Activated T-helper 1 cell treated with anti-CD3 and anti-CD28 coated beads, Interleukin-2, amount 50 U/mL, for 16 hours (primary cell): ENCODE measurements at places on chromosomes 12 and 14.

DNA sequence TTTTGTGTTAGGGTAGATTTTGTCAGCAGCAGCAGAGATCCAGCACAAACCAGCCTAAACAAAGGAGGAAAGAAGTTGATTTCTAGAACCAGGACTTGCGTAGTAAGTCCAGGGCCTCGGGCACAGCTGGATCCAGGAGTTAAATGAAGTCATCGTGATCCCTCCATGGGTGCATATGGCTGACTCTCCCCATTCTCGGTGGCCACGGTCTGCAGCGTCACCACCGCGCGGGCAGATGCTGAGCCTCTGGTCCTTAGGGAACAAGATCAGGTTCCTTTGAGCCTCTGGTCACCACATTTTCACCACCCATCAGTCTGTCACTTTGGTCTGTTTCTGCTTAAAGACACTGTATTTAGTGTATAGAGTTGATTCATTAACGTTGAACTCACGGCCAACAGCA, 14.8 kb upstream of the GALNT9 start:
- no peak for DNase-seq

GRCh38 chr12:26032719-26033241, 74.3 kb downstream of the RASSF8 start:
- DNase-seq: no peak

- DNase-seq: no peak
Observed at GRCh38 chr12:25993901-25994651, 35.6 kb downstream of the RASSF8 start.

GRCh38 chr12:43891856-43892574, 56.1 kb downstream of the TMEM117 start:
- no peak for DNase-seq

DNA sequence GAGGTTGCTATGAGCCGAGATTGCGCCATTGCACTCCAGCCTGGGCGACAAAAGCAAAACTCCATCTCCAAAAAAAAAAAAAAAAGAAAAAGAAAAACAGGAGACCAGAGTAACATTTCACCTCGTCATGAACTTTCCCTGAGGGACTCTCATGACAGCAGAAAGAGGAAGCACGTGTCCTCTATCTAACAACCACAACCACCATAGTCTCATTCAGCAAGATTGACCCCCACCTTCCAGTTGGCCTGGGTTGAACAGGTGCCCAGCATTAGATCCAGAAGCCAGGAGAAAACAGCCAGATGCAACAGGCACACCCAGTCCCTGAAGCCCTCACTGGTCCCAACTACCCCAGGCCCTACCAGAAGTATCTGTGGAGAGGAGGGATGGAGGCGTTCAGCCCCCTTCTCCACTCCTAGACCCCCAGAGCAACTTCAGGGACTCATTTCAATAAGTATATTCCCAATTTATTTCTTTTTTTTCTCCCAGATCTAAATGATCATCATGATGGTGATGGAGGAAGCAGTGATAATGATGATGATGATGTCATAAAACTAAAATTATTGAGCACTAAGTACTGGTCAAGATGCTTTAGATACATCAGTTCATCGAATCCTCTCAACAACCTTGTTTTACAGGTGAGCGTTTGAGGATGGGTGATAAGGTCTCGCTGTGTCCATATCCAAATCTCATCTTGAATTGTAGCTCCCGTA, 235.0 kb downstream of the EFCAB11 start:
- DNase-seq: no peak

GRCh38 chr14:60656686-60657455, 7.6 kb upstream of the SIX1 start:
- no peak for DNase-seq

DNA sequence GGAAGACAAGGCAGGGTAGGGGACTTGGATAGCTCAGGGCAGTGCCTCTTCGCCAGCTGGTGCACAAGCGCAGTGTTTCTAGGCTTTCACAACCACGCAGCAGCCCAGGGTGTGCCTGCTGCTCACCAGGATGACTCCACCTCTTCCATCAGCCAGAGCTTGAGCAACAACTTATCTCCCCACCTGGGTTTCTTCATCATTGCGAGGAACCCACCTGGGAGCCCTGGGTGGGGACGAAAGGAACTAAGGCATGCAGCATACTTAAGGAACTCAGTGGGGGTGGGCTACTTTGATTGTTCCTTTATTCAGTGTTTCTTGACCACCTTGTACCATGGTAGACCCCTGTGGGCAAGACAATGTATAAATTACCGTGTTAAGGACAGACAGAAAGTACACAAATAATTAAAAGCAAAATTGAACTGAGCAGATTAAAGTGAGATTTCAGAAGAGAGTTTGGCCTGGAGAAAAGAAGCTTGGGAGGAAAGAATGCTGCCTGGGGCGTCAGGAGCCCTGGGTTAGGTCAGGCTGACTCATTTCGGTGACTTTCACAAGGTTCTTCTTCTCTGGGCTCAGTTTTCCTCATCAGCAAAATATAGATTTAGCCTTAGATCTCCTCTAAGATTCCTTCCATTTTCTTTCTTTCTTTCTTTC, 22.9 kb downstream of the KRT18 start:
- no peak for DNase-seq

GRCh38 chr12:82605115-82605514, 81.6 kb upstream of the TMTC2 start:
- DNase-seq: no peak

GRCh38 chr14:103891667-103892215, 36.5 kb upstream of the TDRD9 start:
- DNase-seq: no peak

- DNase-seq: no peak
Observed at GRCh38 chr12:12449533-12450025, 92.7 kb downstream of the BORCS5 start.

GRCh38 chr12:65334521-65334920, 56.0 kb downstream of the MSRB3 start:
- no peak for DNase-seq

- DNase-seq: no peak
Observed at GRCh38 chr12:102740141-102740955, 176.7 kb downstream of the PAH start.

DNA sequence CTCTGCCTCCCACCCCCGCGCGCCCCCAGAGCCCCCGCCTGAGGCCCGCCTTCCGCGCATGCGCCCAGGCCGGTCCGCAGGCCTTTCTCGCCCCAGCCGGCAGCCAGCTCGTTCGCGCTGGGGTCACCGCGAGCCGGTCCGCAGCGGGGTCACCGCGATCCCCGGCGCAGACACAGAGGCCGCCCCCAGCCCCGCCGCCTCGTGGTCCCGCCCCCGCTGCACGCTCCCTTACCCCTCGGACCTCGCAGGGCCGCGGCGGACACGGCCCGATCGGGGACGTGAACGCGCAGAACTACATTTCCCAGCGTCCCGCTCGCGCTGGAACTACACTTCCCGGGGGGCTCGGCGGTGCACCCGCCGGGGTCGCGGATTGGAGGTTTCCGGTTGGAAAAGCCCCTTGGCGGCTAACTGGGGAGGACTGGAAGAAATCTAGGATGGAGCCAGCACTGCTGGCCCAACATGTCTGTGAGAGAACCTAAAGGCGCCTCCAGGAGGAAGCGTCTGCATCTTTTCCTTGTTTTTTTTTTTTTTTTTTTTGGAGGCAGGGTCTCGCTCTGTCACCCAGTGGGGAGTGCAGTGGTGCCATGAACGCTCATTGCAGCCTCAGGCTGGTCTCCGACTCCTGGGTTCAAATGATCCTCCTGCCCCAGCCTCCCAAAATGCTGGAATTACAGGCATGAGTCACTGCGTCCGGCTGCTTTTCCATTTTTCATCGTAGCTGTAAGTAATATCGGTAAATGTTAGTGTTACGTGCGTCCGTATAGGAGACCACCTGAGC, at the start of gene ZNF605:
Gene ZNF605 (minus strand): TSS at position 296 of the 778 bp plus-strand sequence. CDS start 10,671 bp downstream, outside the sequence.
- DNase-seq: peak; percentile 51

DNA sequence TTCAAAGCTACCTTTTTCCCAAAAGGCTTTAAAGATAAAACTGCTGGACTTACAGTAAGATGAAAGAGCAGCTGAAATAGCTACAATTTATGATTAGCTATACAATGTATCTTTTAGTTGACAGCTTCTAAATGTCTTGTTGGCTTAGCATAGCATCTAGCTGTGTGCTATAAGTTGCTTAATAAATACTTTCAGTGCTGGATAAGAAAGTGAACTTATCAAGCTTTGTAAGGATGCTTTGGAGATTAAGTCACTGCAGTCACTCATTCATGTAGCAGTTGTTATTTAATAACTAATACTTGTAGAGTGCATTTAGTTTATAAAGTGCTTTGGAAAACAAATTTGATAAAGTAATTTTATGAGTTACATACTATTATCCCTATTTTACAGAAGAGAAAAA, 14.6 kb downstream of the CFAP54 start:
- DNase-seq: no peak

GRCh38 chr14:89465876-89466275, 48.8 kb upstream of the FOXN3 start:
- DNase-seq: no peak

DNA sequence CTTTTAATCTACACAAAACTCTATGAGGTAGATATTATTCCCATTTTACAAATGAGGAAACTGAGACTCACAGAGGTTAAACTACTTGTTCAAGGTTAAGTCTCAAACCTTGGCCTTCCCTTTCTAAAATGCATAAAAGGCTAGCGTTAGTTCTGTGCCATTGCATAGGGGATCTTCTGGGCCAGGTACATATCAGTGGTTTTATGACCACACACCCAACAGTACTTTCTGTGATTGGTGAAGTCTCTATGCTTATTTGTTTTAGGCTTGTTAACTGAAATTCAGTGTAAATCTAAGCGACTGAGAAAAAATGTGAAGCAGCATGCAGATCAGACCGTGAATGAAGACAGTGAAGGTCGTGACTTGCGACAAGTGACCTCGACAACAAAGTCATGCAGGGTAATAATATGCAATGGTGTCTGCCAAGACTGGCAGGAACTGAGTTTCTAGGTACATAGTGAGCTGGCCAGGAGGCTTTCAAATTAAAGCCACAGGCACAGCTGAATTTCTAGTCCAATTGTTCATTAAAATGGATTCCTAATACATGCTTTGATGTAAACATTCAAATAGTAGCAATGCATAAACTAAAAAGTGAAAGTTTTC, 38.8 kb upstream of the GAS2L3 start:
- DNase-seq: no peak

GRCh38 chr12:123530668-123531067, 2.9 kb downstream of the RILPL1 start:
- DNase-seq: no peak

GRCh38 chr14:77076113-77076631, 21.9 kb upstream of the CIPC start:
- DNase-seq: no peak

DNA sequence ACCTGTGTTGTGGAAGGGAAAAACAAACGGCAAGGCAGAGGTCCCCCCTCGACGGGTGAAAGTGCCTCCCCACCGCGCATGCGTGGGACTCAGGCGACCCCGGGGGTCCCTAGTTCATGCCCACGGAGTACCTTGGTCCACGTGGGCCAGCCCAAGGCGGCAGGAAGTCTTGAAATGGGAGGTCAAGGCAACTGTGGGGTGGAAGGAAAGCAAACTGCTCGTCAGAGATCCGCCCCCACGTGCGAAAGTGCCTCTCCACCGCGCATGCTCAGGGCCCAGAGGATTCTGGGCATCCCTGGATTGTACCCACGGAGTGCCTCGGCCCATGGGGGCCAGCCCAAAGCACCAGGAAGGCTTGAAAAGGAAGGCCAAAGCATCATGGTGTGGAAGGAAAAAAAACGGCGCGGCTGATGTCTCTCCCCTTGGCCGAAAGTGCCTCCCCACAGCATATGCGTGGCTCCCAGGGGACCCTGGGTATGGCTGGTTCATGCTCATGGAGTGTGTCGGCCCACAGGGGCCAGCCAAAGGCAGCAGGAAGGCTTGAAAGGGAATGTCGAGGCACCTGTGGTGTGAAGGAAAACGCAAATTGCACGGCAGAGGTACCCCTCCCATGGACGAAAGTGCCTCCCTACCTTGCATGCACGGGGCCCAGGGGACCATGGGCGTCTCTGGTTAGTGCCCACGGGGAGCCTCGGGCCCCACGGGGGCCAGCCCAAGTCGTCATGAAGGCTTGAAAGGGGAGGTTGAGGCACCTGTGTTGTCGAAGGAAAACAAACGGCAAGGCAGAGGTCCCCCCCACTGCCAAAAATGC, 369.7 kb downstream of the ALG10 start:
- DNase-seq: no peak

DNA sequence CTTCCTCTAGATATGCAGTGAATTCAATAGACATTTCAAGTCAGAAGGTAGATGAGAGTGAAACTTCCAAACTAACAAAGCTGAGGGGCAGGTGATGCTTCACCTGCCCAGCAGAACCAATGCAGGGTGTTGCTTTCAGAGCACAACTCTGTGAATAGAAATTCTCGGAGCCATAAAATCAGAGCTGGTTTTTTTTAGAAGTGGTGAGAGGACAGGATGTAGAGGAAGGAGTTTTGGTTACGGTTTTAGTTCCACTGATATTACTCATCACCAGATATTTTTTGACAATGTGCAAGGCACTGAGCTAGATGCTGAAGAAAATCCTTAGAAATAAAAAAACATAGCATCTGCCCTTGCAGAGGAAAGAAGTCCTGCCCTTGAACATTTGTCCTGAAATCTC, 62.2 kb downstream of the BMP4 start:
- no peak for DNase-seq

DNA sequence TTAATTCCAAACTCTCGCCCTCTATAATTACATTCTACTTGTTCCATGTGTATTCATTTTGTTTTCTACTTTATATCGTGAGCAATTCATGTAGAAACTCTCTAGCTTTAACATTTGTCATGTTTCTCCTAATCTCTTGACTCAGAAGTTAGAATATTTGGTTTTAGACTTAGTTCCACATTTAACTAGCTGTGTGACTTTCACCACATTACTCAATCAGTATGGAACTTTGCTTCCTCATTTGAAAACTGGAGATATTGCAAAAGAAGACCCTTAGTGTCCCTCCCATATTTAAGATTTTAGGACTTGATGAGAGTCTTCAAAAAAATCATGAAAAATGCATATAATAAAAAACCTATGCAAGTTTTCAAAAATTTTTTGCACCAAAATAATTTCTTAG, 447.5 kb downstream of the GXYLT1 start:
- DNase-seq: no peak
